Muscle of back (tissue), 13 donors: ENCODE measurements at places on chromosomes 4 and X. TPM values are rescaled to one million over a fixed set of nuclear protein-coding genes. Genes with fewer than 3 reads are reported as not detected.

- no peak for DNase-seq
Measured at GRCh38 chr4:75666299-75666698, 6.9 kb downstream of the G3BP2 start.

SSX4B gene
- not detected for polyA plus RNA-seq

GRCh38 chrX:46627711-46628419 lies 54.3 kb downstream of the CHST7 start:
- peak; percentile 19 for DNase-seq

FABP2 gene
- polyA plus RNA-seq = 0.09 TPM

ITIH6 gene
- 0.58 TPM for polyA plus RNA-seq

DNA sequence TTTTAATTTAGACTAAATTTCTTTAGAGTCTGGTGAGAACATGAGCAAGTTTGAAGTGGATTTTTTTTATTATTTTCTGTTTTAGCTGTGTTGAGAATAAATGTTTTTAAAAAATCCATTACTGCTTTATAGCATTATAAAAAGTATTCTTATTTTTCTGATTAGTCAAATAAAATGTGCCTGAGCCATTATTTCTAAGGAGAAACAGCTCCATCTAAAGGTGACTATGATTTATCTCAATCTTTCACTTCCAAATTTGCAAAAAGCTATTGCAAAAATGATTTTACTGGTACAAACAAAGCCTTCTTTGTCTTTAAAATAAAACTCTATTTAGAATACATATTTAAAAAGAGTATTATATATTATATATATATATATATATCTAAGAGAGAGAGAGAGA lies 959.2 kb downstream of the FAM133A start:
- no peak for DNase-seq

TAF7L gene
- polyA plus RNA-seq = 0.46 TPM

GRCh38 chrX:6954836-6955235 lies 192.7 kb upstream of the STS start:
- DNase-seq = no peak

- DNase-seq = no peak
Measured at GRCh38 chr4:73832651-73833237, 3.7 kb upstream of the CXCL6 start.

- peak; percentile 20 for DNase-seq
Measured at GRCh38 chr4:122992057-122992456, 69.7 kb upstream of the NUDT6 start.

- DNase-seq = peak; percentile 21
Measured at GRCh38 chrX:29617276-29617675, 598.1 kb upstream of the MAGEB2 start.

SPOCK3 gene
- polyA plus RNA-seq = 1.4 TPM
